Tongue (tissue), 3 donors: ENCODE measurements at places on chromosomes 7 and 10.
A peak's percentile ranks its signal among the peaks of the same experiment; 100 is the strongest.

GRCh38 chr10:128017822-128018221, 108.4 kb downstream of the MKI67 start:
- DNase-seq, result no peak

DNA sequence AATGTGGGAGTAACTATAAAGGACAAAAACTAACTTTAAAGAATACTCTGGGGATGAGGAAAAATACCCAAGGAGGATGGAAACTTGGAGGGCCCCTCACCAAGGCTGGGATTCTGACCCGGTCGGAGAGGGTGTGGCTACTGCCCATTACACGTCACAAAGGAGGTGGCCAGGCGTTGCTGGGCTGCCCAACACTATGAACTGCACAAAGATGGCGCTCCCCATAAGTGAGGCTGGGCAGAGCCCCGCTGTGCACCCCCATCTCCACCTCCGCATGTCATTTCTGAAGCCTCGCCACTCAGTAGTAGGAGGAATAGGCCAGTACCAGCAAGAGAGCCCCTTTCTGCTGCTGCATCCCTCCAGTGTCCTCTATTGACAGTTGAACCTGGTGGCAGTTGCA, 290.1 kb upstream of the ZNF32 start:
- DNase-seq, result no peak

DNA sequence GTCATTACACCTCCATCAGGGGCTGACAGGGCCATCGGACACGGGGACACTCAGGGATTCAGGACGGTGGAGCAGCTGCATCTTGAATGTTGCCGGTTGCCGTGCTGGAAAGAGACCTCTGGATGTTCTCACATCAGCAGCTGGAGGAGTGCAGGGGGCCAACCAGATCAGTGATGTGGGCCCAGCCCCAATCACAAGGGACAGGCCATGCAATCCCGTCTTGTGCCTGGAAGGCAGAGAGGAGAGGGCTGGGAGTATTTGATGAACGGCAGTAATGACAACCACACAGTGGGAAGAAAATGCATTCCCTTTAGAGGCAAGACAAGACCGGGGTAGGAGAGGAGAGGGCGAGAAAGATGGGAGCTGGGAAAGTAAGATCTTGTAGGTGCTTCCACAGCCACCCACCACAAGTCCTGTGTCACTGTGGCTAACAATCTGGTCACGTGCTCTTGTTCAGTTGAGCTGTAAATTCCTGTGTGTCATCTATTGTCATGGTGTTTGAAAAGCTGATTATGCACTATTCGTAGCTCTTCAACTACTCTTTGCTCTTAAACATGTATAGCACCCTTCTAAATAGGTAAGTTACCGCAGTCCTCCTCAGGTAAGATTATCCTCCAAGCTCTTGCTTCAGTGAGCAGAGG, 85.9 kb upstream of the LEP start:
- peak; percentile 7 for DNase-seq

DNA sequence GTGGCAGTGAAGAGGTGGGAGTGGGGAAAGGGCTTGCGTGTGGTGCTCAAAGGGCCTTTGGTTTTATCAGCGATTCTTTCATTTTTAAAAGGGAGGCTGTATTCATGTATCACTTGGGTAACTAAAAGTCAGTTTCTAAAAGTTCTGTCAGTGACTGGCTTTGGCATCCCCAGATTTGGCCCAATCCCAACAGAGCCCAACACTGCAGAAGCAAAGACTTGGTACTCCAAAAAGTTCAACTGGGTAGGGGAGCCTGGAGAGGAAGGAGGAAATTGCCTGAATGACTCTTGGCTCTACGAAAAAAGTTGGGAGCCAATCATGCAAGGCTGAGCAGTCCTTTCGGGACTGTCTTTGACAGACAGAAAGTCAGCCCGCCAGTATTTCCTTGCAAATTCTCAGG, 54.5 kb upstream of the COL13A1 start:
- no peak for DNase-seq

DNA sequence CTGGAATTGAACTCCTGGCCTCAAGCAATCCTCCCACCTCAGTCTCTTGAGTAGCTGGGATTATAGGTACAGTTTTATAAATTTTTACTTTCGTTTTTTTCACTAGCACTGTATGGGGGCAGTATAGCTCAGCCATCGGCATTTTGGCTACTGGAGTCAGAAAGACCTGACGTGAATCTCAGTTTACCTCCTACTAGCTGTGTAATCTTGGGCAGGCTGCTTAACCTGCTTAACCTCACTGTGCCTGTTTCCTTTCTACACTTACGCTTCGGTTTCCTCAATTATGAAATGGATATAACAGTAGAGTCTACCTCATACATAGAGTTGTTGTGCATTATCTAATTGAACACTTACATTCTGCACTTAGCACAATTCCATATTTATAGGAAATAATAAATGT, 16.7 kb downstream of the STN1 start:
- DNase-seq, result no peak

DNA sequence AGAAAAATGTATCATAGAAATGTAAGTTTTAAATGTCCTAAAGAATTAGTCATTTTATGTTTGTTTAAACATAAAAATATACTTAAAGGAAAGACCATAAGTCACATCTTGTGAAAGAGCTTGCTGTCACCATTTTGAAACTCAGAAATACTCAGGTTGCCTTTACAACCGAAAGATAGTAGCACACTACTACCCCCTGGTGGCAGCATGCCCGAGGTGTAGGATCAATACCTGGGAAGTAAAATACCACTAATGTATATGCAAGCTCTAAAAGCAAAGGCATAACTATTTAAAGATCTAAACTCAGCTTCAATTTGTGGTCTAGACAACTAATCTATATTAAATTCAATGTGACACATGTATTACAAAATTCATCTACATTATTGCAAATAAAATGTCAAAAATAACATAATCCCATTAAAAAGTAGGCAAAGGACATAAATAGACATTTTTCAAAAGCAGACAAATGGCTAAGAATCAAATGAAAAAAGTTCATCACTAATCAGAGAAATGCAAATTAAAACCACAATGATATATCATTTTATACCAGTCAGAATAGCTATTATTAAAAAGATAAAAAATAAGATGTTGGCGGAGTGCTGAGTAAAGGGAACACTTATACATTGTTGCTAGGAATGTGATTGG, 47.7 kb upstream of the FGL2 start:
- DNase-seq, result peak; percentile 61

DNA sequence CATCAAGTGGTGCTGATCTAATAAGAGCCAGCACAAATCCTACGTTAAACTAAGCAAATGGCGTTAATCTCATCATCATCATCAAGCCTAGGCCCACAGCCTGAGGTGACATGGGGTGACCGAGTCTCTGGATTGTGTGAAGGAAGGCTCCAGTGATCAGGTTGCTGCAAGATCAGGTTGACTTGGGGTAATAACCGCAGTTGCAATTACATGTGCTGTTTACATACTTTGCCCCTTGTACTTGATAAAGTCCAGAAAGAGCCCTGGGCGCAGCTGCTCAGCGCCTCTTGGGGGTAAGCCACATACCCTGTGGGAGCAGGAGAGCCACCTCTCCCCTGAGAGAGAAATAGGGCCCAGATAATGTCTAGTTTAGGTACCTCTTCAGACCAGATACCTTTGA, 228.1 kb downstream of the WDR11 start:
- no peak for DNase-seq

- peak; percentile 56 for DNase-seq
Observed at GRCh38 chr10:69449841-69450240, 1.4 kb upstream of the TSPAN15 start.
